ENCODE measurements at places on chromosomes 12 and 14.

GRCh38 chr14:91369628-91370445 lies 47.8 kb downstream of the CCDC88C start:
- no peak for DNase-seq

- no peak for DNase-seq
Measured at GRCh38 chr12:103013741-103014300, 56.3 kb downstream of the ASCL1 start.

GRCh38 chr12:102441077-102441596 lies 39.2 kb downstream of the IGF1 start:
- no peak for DNase-seq

- peak; percentile 94 for DNase-seq
Measured at GRCh38 chr12:132189378-132190011, 45.2 kb downstream of the NOC4L start.

- DNase-seq = peak; percentile 74
Measured at GRCh38 chr12:93784339-93785086, 107.3 kb downstream of the CRADD start.

Data from cardiac muscle cell (in vitro differentiated cells and primary cell).